ENCODE measurements at places on chromosomes 7 and 10.

GRCh38 chr7:16300361-16300895 is 120.9 kb downstream of the CRPPA start:
- no peak for DNase-seq

GRCh38 chr7:135238112-135238744 is 4.6 kb downstream of the STRA8 start:
- no peak for DNase-seq

GRCh38 chr7:139851770-139852481 is 22.9 kb downstream of the TBXAS1 start:
- DNase-seq, result no peak

DNA sequence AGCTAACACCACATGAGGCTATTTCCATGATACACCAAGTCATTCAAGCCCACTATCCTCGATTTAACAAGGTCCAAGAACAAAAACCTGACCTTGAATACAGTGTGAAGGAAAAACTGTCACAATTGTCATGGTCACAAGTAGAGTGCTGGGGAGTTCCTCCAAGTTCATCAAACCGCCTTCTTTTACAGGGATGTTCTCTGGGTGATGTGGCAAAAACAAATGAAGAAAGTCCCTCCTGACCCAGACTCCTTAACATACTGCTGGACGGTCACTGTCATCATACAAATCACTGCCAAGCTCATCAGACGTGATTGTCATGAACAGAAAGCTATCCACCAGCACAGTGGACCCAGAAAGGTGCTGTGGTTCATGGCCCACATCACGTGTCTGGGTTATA is 28.9 kb downstream of the HIPK2 start:
- DNase-seq, result no peak

- DNase-seq, result no peak
Measured at GRCh38 chr10:6390213-6390845, 187.6 kb downstream of the PFKFB3 start.

DNA sequence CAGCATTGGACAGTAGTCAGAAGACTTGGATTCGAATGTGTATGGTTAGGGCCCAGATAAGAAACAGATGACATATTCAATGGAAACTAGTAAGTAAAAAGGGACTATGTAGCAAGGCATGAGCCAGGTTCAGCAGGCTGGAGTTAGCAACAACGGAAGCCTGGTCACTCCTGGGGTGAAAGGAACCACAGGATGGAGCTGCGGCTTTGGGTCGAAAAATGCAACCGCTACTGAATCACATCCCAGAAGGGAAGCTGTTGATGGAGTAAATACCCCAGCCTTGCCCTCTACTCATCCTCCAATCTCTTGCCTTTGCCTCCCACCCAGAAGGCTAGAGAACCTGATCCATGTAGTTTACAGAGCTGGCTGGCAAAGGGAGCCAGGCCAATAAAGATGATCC is 37.5 kb upstream of the EGR2 start:
- no peak for DNase-seq

DNA sequence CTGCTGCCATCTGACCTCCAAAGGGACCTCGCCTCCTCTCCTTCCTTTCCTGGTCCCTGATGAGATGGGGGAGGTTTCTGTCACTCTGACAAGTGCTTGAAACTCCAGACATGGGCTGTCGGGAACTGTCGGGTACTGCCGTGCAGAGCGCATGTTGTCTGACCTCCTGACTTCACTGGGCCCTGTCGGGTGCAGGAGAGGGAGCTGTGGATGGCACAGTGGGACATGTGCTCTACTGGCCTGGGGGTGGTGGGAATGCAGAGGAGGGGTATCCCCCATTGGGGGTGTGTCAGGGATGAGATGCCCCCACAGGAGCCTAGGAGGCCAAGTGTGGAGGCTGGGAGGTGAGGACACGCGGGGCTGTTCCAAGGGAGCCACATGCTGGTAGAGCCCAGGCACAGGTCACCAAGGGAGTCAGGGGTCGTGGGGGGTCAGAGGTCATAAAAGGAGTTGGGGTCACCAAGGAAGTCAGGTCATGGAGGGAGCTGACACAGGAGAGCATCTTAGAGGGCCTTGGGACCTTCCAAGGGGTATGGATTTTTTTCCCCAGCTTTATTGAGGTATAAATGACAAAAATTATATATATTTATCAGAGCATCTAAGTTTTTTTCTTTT is 30.9 kb downstream of the TMEM120A start:
- no peak for DNase-seq
